MCF 10A (cell line): ENCODE measurements at places on chromosomes 16 and 17.
A peak's percentile ranks its signal among the peaks of the same experiment; 100 is the strongest.

DNA sequence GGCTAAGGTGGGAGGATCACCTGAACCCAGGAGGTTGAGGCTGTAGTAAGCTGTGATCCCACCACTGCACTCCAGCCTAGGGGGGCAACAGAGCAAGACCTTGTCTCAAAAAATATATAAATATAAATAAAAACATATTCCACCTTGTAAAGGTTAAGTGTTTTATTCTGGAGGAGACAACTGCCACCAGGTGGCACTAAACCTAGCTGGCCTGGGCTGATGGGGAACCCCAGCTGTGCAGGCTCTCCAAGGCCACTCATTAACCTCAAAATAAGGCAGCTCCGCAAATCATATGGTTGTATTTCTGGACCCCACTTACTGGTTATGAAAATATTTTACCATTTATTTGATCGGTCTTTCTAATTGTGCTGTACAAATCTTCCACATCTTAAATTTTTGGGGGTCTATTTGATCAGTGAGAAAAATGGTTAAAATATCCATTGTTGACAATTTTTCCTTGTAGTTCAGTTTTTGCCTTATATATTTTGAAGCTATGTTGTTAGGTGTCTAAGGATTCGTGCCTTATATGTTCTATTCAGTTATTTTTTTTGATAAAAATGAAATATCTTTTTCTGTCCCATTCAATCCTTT is 8.5 kb upstream of the ICAM2 start:
- peak; percentile 72 for DNase-seq

DNA sequence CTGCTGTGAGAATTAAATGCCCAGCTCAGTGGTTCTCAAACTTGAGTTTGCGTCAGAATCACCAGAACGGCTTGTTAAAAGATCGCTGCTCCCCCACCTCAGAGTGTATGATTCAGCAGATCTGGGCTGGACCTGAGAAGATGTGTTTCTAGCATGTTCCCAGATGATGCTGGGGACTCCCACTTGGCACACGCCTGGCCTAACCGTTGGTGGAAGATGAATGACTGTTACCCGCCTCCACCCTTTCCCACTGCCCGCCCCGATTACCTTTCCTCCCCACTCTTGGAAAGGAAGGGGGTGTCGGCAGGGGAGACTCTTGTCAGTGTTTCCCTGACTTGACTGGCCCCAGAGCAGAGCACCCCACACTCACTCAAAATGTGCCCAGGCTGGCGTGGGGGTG is 29.3 kb upstream of the ABCC3 start:
- no peak for DNase-seq

DNA sequence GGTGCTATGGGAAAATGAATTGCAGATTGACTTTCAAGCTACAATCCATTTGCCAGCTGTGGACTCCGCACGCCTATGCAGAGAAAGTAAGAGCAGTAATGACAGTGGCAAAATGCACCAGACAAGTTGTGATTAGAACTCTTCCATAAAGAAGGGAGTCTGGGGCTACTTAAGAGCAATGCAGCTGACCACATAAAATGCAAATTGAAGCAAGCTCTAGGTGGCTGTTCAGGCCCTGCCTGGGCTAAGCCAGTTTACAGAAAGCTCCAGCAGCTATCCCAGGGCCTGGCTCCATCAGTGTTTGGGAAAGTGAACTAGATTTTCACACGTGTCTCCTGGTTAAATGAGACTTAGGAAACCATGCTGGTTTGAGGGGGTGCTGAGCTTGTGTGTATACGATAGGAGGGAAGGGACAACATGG is 2.2 kb upstream of the MAP2K6 start:
- DNase-seq, result no peak

- no peak for DNase-seq
Observed at GRCh38 chr17:58308173-58308984, 20.2 kb downstream of the TSPOAP1 start.

DNA sequence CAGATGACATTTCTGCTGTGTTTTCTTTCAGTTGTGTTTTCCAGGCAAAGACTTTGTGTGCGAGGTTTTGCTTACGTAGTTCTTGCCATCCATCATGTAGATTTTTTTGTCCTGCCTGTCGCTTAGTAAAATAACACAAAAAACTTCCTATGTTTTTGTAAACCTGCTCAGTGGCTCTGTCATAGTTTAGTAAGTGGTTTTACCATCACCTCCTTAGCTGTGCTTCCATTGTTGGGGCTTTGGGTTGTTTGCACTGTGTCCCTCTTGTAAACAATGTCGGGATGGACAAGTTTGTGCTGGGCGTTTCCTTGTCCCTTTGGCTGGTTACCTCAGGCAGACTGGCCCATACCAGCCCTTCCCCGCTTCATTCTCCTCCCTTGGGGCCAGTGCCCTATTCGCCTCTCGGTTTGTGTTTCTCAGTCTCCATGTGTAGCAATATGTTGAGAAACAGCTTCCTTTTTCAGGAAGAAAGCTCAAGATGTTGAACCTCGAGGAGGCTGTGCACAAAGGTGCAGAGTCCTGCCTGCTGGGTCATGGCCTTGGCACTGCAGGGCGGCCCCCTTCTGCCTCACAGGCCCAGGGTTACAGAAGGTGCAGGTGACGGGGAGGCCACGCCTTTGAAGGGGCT is 74.6 kb downstream of the KSR1 start:
- peak; percentile 72 for DNase-seq
